ENCODE measurements at places on chromosomes 4 and X. TPM values are rescaled to one million over a fixed set of nuclear protein-coding genes. Genes with fewer than 3 reads are reported as not detected.
A peak's percentile ranks its signal among the peaks of the same experiment; 100 is the strongest.

JCHAIN gene
- 154 TPM for total RNA-seq

DNA sequence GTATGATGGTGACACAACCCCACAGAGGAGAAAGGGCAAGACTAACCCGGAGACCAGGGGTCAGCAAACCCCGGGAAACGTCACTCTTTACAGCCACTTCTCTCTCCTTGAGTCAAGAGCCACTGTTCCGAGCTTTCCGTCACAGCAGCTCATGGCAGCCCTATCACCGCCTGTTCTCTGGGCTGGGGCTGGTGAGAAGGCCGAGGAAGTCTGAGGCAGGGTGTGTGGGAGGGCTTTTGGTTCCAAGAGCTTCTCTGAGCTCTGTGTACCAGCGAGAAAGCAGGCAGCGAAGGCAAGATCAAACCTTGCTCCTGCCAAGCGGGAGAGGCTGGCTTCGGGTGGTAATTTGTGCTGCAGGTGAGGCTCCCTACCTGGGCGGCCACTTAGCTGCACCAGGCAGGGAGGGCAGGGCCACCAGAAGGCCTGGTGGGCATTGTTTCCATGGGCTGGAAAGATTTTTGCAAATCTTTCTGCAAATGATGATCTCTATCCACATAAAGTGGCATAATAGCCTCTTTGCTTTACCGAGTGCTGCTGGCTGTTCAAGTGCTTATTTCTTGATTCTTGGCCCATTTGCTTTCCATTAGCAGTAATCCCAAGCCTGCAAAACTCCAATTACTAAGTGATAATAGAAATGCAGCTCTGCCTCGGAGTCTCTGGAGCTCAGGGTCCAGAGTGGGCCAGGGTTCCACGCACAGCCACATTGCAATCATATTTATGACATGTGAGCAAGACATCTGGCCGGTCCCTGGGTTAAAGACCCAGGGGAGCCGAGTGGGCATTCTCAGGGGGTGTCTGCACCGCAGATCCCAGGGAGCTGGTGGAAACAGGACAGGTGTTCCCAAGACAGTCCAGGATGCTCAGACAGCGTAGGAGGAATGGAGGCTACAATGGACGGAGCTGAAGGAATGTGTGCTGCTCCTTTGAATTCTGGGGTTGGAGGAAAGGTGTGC, 41.5 kb downstream of the DCTD start:
- DNase-seq: no peak
- no peaks in the 10 kb centered on the region for H3K36me3 ChIP-seq
- H3K4me3 ChIP-seq: no peak overlapping the region
- no peaks in the 10 kb centered on the region for H3K27me3 ChIP-seq
- no peak overlapping the region for H3K27ac ChIP-seq
- peaks cover 2% of the 10 kb centered on the region for H3K4me1 ChIP-seq

- no peak overlapping the region for H3K4me3 ChIP-seq
- no peaks in the 10 kb centered on the region for H3K4me1 ChIP-seq
- no peaks in the 10 kb centered on the region for H3K27me3 ChIP-seq
- no peak for DNase-seq
- no peaks in the 10 kb centered on the region for H3K36me3 ChIP-seq
Observed at GRCh38 chr4:116636917-116637316, 448.5 kb downstream of the TRAM1L1 start.

ZFP92 gene
- total RNA-seq: 1.6 TPM

IQSEC2 gene
- 17.2 TPM for total RNA-seq

PTTG2 gene
- 2.0 TPM for total RNA-seq

DNA sequence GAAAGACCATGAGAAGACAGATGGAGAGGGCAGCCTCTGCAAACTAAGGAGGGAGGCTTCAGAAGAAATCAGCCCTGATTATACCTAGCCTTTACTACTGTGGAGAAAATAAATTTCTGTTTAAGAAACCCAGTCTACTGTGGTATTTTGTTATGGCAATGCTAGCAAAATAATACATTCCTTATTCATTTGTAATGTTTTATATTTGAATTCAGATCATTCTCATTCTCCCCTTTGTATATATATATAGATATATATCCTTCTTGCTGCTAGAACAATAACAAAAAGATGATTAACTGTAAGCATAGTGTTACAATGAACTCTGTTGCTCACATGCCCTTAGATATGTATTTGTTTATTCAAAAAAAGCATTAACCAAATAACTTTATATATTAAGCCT, 22.5 kb downstream of the DMD start:
- H3K27me3 ChIP-seq: no peaks in the 10 kb centered on the region
- no peaks in the 10 kb centered on the region for H3K36me3 ChIP-seq
- H3K27ac ChIP-seq: no peak overlapping the region

GRCh38 chr4:147714575-147715401, 17.1 kb upstream of the ARHGAP10 start:
- no peak overlapping the region for H3K27ac ChIP-seq
- no peaks in the 10 kb centered on the region for H3K27me3 ChIP-seq
- no peak for DNase-seq
- no peaks in the 10 kb centered on the region for H3K4me1 ChIP-seq

PPARGC1A gene
- 83.4 TPM for total RNA-seq

GRCh38 chr4:3410401-3411135, 31.2 kb upstream of the HGFAC start:
- no peaks in the 10 kb centered on the region for H3K36me3 ChIP-seq
- no peak for DNase-seq
- H3K27me3 ChIP-seq: no peaks in the 10 kb centered on the region
- no peaks in the 10 kb centered on the region for H3K4me1 ChIP-seq
- H3K4me3 ChIP-seq: no peak overlapping the region

STARD8 gene
- total RNA-seq: 12.7 TPM

ATP1B4 gene
- not detected for total RNA-seq

DNA sequence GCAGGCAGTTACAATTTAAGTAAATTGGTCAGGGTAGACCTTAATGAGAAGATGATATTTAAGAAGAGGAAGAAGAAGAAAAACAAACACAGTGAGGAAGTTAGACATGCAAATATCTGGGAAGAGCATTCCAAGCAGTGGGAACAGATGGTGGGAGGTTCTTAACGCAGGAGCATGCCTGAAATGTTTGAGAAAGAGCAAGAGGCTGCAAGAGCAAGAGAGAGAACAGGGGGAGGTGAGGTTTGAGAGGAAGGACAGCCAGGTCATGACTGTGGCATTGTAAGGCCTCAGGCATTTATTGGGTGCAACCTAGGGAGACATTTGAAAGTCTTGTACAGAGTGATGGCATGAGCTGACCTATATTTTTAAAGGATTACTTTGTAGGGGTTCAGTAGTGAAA, 136.0 kb downstream of the UGT8 start:
- no peaks in the 10 kb centered on the region for H3K27me3 ChIP-seq
- no peaks in the 10 kb centered on the region for H3K36me3 ChIP-seq
- H3K4me1 ChIP-seq: no peaks in the 10 kb centered on the region
- no peak overlapping the region for H3K4me3 ChIP-seq

DNA sequence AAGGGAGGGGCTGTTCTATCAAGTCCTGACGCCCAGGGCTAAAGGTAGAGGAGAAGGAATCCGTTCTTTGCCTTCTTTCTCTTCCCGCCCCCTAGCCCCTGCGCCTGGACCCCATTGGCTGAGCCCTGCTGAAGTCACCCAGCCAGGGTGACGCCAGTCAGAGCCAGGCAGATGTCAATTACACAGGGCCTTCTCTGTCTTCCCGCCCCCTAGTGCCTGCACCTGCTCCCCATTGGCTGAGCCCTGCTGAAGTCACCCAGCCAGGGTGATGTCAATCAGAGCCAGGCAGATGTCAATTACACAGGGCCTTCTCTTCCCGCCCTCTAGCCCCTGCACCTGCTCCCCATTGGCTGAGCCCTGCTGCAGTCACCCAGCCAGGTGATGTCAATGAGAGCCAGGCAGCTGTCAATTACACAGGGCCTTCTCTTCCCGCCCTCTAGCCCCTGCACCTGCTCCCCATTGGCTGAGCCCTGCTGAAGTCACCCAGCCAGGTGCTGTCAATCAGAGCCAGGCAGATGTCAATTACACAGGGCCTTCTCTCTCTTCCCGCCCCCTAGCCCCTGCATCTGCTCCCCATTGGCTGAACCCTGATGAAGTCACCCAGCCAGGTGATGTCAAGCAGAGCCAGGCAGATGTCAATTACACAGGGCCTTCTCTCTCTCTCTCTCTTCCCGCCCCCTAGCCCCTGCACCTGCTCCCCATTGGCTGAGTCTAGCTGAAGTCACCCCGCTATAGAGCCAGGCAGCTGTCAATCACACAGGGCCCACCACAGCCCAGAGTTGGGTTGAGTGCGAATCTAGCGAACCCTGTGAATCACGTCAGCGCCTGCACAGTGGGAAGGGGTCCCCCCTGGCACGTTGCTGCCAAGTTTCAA, 46.4 kb downstream of the ASMT start:
- peak; percentile 15 for DNase-seq
- no peaks in the 10 kb centered on the region for H3K36me3 ChIP-seq
- no peak overlapping the region for H3K27ac ChIP-seq
- H3K4me3 ChIP-seq: no peak overlapping the region
- no peaks in the 10 kb centered on the region for H3K27me3 ChIP-seq
- no peaks in the 10 kb centered on the region for H3K4me1 ChIP-seq

MAGEB17 gene
- 0.33 TPM for total RNA-seq

- no peak overlapping the region for H3K27ac ChIP-seq
- no peak overlapping the region for H3K4me3 ChIP-seq
- H3K27me3 ChIP-seq: no peaks in the 10 kb centered on the region
- no peaks in the 10 kb centered on the region for H3K4me1 ChIP-seq
Observed at GRCh38 chr4:89438102-89438831, 130.7 kb upstream of the GPRIN3 start.

- no peaks in the 10 kb centered on the region for H3K27me3 ChIP-seq
- no peaks in the 10 kb centered on the region for H3K4me1 ChIP-seq
- no peak overlapping the region for H3K4me3 ChIP-seq
Observed at GRCh38 chrX:29318012-29318411, 730.8 kb downstream of the IL1RAPL1 start.

- H3K4me1 ChIP-seq: no peaks in the 10 kb centered on the region
- DNase-seq: no peak
- no peak overlapping the region for H3K27ac ChIP-seq
- no peaks in the 10 kb centered on the region for H3K36me3 ChIP-seq
- no peak overlapping the region for H3K4me3 ChIP-seq
Observed at GRCh38 chr4:159305129-159305528, 202.2 kb downstream of the RAPGEF2 start.

SNCA gene
- total RNA-seq: 22.7 TPM

F11 gene
- total RNA-seq: not detected

- H3K27me3 ChIP-seq: no peaks in the 10 kb centered on the region
- no peak overlapping the region for H3K4me3 ChIP-seq
- H3K36me3 ChIP-seq: no peaks in the 10 kb centered on the region
- peak; percentile 24 for DNase-seq
Observed at GRCh38 chr4:7652451-7652881, 217.7 kb upstream of the PSAPL1 start.

GRCh38 chr4:127788517-127788916, 6.4 kb downstream of the HSPA4L start:
- no peaks in the 10 kb centered on the region for H3K36me3 ChIP-seq
- H3K27me3 ChIP-seq: no peaks in the 10 kb centered on the region
- DNase-seq: no peak
- H3K27ac ChIP-seq: no peak overlapping the region

GRCh38 chr4:181121733-181122132, 1121.5 kb upstream of the TENM3 start:
- H3K27ac ChIP-seq: no peak overlapping the region
- H3K36me3 ChIP-seq: no peaks in the 10 kb centered on the region
- DNase-seq: no peak

- no peaks in the 10 kb centered on the region for H3K27me3 ChIP-seq
- no peaks in the 10 kb centered on the region for H3K4me1 ChIP-seq
- no peak overlapping the region for H3K27ac ChIP-seq
- H3K36me3 ChIP-seq: no peaks in the 10 kb centered on the region
- no peak for DNase-seq
Observed at GRCh38 chrX:150038986-150039599, 100.8 kb upstream of the EOLA2 start.

DNA sequence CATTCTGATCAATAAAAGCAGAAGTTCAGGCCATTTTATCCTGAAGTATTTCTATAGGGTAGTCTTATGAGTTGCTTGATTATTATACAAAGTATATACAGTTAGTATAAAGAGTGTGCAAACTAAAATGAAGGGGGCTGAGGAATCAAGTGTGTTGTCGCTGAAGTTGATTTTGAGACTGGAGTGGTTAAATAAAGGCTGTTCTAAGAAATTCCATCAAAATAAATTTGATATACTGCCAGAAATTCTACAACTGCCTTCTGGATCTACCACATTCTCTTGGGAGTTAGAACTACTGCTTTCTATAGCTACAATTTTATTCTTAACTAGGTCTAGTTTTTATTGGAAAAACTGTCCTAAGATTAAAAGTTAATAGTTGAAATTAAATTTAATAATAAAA, 12.4 kb downstream of the EDNRA start:
- DNase-seq: no peak
- no peaks in the 10 kb centered on the region for H3K4me1 ChIP-seq
- H3K27ac ChIP-seq: no peak overlapping the region
- H3K36me3 ChIP-seq: no peaks in the 10 kb centered on the region
- no peak overlapping the region for H3K4me3 ChIP-seq
- H3K27me3 ChIP-seq: no peaks in the 10 kb centered on the region

PAGE2B gene
- not detected for total RNA-seq

GRCh38 chr4:53497487-53498244, 93.6 kb downstream of the LNX1 start:
- H3K4me1 ChIP-seq: peaks cover 23% of the 10 kb centered on the region
- H3K27ac ChIP-seq: peak overlapping the region; percentile 81
- no peak overlapping the region for H3K4me3 ChIP-seq
- peak; percentile 76 for DNase-seq

STPG2 gene
- 2.3 TPM for total RNA-seq

DNA sequence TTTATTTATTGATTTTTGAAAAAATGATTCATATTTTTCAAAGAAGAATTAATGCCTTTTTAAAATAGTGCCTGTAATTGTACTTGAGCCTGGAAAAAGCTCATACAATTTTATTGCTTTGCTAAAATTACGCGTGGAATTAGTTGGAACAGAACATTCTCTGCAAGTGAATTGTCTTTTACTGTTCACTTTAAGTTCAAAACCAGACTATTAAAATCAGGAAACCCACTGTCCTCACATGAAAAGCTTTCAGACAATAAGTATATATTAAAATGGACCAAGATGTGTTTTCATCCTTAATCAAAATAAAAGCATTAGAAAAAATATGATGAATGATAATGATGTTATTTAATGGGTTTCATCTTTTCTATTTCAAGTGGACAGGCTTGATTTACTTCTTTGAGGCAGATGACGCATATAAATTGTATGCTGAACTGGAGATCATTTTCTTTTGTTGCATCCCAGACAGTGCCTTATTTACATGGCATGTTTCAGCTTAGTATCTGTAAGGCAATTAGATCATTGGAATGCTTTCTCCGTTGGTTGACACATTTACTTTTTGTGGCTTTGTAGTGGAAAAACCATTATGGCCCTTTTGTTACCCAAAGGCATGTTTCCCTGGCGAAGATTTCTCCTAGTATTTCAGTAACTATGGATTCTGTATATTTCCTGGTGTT, 299.0 kb upstream of the MAGEC2 start:
- H3K27me3 ChIP-seq: no peaks in the 10 kb centered on the region
- H3K4me1 ChIP-seq: no peaks in the 10 kb centered on the region
- no peak for DNase-seq
- no peaks in the 10 kb centered on the region for H3K36me3 ChIP-seq
- no peak overlapping the region for H3K4me3 ChIP-seq
- H3K27ac ChIP-seq: no peak overlapping the region

Data from thyroid gland (tissue), 4 donors.